ENCODE measurements at places on chromosomes 11 and 22. TPM values are rescaled to one million over a fixed set of nuclear protein-coding genes. Genes with fewer than 3 reads are reported as not detected.
A peak's percentile ranks its signal among the peaks of the same experiment; 100 is the strongest.

- no peak for DNase-seq
Observed at GRCh38 chr11:10749476-10749875, 1.6 kb upstream of the CTR9 start.

DNA sequence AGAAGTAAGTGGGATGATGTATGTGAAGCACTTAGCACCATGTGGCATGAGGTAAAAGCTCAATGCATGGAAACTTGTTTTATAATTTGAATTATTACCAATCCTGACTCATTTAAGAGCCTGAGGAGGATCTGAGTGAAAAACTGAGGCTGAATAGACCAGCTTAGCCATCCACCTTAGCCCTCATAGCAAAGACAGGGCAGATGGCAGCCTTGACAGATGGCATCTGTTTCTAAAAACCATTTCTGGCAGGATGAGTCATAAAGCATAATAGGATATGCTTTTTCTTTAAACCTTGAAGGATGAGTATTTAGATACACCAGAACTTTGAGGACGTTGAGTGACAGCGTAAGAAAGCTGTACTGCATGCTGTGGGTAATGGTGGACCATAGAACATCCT lies 61.0 kb upstream of the NAV2 start:
- no peak for DNase-seq

DNA sequence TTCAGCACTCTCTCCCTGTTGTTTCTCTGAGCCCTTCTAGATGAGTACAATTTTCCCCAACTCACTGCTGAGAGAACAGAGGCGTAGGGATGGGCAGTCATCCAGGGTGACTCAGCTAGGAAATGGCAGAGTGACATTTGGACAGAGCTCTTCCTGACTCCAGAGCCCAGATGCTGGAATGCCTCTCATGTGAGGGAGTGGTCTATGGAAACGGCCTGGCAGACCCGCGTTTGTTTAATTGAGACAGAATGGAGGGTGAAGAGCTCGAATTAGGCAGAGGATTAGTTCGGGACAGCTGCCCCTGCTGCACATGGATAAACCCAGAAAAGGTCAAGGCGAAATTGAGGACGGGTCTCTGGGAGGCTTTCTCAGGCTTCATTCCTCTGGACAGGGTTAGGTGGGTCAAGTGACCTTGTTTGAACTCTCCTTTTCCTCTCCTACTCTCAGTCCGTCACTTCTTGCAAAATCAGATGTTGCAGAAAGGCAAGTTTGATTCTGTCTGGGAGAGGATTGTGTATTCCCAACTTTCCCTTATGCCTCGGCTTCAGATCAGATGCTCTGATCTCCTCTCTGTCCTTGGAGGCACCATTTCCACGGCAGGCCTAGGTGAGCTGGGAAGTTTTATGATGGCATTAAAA lies 7.6 kb upstream of the LMO2 start:
- DNase-seq, result peak; percentile 93

DNA sequence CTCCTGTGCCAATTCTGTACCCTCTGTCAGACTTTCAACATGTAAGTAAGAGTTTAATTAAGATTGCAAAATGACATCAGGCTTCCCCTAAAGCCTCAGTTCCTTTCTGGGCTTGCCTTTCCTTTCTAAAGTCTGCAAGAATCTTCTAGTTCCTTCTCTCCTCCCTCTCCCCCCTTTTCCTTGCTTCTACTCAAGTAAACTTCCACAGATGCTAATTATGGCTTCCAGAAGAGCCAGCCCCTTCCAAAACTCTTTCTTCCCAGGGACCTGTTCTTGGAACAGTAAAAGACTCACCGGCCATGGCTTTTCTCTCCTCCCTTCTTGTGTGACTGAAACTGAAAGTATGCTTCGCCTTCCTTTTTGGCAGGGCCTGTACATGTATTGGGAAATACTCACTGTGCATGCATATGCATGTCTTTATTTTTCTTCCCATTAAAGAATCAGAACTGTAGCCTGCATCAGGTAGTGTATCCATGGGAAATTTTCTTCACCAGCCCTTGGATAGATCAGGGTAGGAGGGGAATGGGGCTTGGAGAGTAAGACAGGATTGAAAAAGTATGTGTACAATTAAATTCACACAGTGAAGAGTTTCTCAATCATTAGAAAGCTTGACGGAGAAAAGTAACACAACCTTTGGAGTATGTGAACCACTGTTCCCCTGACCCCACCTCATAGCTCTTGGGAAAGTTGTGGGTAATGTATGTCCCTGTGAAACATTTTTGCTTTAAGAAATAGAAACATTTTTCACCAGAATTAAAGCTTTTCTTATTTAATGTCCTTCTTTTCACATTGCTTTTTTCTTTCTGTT lies at the start of gene CASP1:
CASP1 (minus strand) TSS at position 332 of the 808 bp plus-strand sequence; CDS start at position 301, 31 bp downstream.
- DNase-seq, result peak; percentile 86

DNA sequence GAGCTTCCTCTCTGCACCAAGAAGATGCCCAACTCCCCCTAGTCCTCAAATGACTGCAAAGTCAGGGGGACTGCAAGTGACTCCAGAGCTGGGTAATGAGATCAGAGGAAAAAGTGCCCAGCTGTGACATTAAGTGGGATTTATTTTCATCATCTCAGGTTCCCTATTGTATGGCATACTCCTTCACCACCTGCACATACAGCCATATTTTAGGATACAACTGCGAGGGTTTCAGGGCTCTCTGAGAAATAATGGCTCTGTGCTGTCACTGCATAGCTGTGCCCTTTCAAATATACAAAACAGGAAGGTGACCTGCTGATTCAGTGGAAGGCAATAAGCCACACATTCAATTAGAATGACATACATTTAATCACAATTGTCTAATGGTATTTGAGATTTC lies 45.6 kb upstream of the PLET1 start:
- DNase-seq, result no peak

DNA sequence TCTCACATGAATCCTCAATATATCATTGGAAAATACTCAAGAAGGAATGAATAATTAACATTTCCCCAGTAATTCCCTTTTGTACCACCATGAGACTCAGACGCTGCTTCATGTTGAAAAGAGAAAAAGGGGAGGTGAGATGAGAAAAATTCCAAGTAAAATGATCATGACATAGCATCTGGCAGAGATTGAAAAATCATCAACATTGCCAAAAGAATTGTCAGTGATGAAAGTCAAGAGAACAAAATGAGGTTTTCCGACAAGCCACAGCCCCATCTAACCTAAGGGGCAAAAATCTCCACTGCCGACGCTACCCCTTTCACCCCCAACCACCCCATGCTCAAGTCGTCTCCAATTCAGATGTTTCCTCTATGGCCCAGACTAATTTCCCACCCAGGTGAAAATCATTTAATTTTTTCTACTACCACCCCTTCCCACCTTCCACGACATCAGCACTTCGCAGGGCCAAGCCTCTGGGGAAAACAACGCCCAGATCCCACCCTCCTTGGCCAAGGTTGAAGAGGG lies 1.2 kb downstream of the RAB6A start:
- DNase-seq, result peak; percentile 77

- DNase-seq, result no peak
Observed at GRCh38 chr11:34640050-34640923, 19.4 kb downstream of the EHF start.

GRCh38 chr11:67117176-67117575 lies 1.9 kb upstream of the KDM2A start:
- DNase-seq, result no peak

- no peak for DNase-seq
Observed at GRCh38 chr11:68213135-68213515, at the start of gene KMT5B. Gene KMT5B (minus strand): TSS chr11:68213296. CDS start chr11:68190076, 23,220 bp downstream.

DNA sequence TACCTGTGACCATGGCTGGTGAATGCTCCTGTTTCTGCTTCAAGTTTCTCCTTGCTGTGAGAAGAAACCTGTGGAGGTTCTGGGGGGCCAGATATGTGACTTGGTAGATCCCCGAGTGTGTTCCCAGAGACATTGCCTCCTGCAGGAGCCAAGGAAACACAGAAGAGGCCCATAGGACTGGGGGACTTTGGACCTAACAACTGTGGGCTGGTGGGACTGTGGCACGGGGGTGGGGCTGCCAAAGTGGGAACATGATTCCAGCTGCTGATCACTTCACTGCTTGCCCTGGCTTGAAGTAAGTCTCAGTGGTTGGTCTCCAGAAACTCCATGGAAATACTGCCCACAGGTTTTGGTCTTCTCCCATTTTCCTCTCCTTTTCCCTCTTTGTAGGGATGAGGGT lies 4.1 kb upstream of the NR1H3 start:
- no peak for DNase-seq

GRCh38 chr11:130124096-130124495 lies 35.5 kb upstream of the ST14 start:
- peak; percentile 95 for DNase-seq

- DNase-seq, result peak; percentile 66
Observed at GRCh38 chr11:18650859-18651557, 16.9 kb upstream of the SPTY2D1 start.

GRCh38 chr11:9787260-9787659 lies 123.4 kb downstream of the SWAP70 start:
- DNase-seq, result no peak

GRCh38 chr22:34760276-34761008 lies 305.5 kb upstream of the ISX start:
- DNase-seq, result no peak

DNA sequence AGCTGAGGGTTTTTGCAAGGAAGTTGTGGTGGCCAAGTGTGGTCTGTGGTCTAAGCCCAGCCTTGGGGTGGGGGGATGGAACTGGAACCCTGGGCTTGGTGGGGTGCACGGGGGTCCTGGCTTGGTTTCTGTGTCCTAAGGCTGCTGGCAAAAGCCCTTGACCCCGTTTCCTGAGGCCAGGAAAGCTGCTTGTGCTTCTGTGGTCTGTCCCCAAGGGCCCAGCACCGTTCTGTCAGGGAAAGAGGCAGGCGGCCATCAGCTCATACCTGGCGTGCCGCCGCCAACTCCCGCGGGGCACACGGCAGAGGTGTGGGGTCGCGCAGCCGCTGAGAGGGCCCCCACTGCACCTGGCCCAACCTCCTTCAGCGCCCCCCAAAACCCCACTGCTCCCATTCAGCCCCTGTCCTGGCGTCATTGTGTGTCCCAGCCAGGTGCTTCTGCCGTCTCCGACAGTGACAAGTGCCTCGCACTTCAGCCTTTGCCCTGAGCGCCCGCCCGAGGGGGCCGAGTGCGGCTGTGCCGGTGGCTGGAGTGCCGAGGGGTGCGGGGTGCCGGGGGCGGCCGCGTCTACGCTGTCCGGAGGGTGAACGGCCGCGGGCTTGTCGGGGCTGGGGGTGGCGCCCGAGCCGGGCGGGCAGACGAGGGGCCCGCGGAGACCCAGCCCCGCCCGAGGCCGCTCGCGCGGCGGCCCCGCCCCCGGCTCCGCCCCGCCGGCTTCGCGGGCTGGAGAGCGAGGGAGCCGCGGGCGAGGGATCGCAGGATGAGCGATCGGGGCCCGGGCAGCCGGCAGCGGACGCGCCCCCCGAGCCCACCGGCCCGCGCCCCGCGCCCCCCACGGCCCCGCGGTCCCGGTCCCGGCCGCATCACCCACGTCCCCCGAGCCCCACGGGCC lies at the start of gene CNIH2:
CNIH2 (plus strand) TSS at position 705 of the 892 bp plus-strand sequence. CDS start 282 bp downstream, outside the sequence.
- peak; percentile 62 for DNase-seq

- peak; percentile 1 for DNase-seq
Observed at GRCh38 chr11:54558919-54559318, 44.9 kb downstream of the OR4C46 start.

DNA sequence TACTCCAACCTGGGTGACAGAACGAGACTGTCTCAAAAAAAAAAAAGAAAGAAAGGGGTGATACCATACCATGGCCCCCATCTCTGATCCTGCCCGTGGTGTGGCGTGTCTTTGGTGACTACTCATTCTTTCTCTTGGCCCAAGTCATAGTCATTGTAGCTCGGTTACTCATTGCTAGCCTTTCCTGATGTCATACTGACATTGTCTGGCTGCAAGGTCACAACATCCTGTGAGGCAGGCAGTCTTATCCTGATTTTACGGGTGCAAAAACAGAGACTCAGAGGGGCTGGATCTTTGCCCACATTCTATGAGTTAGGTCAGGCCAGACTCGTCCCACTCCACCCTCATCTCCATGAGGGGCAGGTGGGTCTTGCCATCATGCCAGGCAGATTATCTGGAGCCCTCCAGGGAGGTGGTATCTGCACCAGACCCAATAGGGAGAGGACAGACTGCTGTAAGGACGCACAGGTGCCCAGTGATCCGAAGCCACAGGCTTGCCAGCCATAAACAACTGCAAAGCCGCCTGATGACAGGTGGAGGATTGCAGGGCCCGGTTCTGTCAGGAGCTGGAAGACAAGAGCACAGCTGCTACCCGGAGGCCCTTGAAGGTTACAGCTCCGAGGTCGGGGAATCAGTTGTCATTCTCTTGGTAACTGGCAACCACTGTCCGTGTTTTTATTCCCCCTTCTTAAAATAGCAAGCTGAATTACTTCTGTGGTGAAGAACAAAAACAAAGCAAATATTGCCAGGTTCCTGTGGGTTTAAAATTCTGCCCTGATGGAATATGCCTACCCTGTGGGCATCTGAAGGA lies 13.8 kb downstream of the TOM1 start:
- peak; percentile 97 for DNase-seq

- no peak for DNase-seq
Observed at GRCh38 chr11:61713906-61714305, 33.7 kb downstream of the DAGLA start.

GRCh38 chr11:88059326-88059725 lies 115.9 kb downstream of the RAB38 start:
- DNase-seq, result peak; percentile 1

RFPL1 gene
- not detected for total RNA-seq

PRG3 gene
- total RNA-seq, result not detected

FAM111B gene
- 4.5 TPM for total RNA-seq

RFPL3 gene
- not detected for total RNA-seq

UPK2 gene
- total RNA-seq, result not detected

TENM4 gene
- total RNA-seq, result 0.11 TPM

Data from GM23248 (cell line).